NCI-H1930 (cell line): ENCODE measurements at places on chromosomes 12 and 14.
A peak's percentile ranks its signal among the peaks of the same experiment; 100 is the strongest.

DNA sequence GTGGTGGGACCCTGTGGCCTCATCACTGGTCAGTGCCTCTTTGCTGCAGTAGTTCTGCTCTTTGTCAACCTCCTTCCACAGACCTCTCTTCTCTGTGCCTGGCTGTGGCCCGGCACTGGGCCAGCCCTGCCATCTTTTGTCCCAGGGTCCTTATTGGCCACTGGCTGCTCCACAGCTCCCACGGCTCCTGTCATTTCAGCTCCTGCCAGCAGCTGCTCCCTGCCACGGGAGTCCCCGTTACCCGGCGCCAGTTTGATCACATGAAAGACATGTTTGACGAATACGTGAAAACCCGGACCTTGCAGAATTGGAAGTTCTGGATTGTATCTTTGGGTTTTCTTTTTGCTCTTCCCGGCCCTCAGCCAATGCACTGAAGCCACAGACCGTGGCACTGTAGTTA, 35.4 kb downstream of the IL31 start:
- no peak for DNase-seq

GRCh38 chr12:31210541-31210940, 115.4 kb downstream of the SINHCAF start:
- DNase-seq, result no peak

DNA sequence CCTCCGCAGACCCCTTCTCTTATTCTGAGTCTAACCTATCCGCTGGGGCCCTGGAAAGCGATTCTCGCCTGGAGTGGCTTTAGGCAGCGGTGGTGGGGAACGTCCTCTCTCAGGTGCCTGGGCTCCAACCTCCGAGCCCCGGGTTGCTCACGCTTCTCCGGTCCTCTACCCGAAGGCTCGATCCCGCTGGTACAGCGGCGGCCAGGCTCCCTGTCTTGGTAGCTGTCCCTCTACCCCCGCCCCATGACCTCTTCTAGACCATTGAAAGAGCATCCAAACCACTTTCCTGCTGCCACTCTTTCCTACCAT, 505 bp upstream of the HEBP1 start:
- DNase-seq, result peak; percentile 60

DNA sequence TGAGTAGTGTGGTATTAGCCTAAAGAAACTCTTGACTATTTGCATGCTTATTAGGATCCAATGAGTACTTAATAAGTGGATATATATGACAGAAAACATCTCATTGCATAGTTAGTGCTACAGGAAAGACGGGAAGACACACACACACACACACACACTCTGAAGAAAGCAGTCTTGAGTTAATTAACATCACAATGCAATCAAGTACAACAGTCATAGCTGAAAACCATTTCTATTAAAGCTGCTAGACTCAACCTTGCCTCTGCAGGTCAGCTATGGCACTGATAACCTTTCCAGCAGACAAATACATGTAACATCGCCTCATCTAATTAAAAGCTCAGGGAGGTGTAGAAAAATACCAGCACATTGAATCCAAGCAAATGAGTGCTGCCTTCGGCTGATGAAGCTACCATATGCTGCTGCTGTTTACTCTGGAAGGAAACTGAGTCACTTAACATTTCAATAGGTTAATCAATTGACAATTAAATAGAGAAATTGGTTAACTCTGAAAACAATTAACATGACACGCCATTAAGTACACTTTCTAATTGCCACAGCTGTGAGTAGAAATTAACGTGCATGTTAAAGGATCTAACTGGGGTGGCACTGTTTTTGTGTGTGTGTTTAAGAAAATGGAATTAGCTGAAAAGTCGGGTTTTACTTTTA, 93.2 kb upstream of the OTX2 start:
- DNase-seq, result no peak

- DNase-seq, result no peak
Measured at GRCh38 chr12:233615-233968, 19.6 kb upstream of the SLC6A12 start.

DNA sequence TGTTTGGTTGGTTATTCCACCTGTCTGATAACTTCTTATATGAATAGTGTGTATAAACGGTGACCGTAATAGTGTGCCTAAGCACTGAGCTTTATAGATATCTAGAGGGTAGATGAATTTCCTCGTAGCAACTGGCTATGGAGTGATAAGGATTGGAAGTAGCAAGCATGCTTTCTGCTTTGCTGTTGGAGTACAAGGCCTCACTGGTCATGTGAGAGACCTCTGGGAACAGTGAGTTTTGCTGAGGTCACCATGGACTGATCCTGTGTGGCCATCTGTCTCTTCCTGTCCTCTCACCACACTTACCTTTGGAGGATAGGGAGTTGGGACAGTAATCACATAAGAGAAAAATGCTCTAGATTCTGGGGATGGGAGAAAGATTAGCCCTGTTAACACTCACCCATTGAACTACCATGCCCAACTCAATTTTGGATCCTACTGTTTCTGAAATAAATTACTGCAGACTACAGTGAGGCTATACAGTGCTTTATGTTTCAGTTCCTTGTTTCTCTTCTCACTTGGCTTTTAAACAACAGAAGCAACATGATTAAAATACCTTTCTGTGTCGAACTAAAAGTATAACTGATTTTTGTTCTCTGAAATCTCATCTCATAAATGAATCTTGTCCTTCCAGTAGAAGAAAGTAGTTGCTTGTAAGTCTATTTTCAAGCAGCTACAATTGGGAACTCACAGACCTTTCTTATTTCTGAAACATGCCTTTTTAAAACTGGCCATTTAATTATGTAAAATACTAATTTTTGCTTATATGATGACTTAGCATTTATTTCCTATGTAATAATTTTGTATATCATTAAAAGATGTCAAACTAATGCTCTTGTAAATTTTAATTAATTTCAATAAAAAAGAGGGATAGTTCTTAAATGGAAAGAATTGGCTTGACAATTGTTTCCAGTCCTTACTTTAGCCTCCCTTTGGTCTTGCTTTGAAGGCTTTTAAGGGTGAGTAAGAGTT, 8.3 kb downstream of the TMX1 start:
- DNase-seq, result no peak
